ENCODE measurements at places on chromosomes 7 and 10.

DNA sequence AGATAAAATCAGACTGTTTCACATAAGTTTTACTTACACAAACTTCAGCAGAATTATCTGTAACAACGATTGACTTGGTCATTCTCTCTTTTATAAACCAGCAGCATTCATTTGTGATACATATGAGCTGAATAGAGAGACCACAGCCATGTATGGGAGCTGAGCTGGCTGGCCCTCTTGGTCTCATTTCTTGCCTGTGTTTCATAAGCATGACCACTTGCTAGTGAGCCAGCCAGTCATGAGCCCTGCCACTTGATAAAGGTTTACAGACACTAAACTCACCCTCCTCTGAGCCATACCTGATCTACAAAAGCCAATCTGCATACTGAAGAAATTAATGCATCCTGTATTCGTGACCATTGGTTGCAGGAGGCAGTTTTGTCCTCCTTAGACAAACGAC, 82.1 kb downstream of the PKD1L1 start:
- no peak for DNase-seq

- DNase-seq, result no peak
Observed at GRCh38 chr7:90518630-90519029, 49.2 kb downstream of the PTTG1IP2 start.

GRCh38 chr7:146136357-146136875, 19.8 kb downstream of the CNTNAP2 start:
- no peak for DNase-seq

- DNase-seq, result no peak
Observed at GRCh38 chr10:116163333-116164131, 109.5 kb downstream of the GFRA1 start.

DNA sequence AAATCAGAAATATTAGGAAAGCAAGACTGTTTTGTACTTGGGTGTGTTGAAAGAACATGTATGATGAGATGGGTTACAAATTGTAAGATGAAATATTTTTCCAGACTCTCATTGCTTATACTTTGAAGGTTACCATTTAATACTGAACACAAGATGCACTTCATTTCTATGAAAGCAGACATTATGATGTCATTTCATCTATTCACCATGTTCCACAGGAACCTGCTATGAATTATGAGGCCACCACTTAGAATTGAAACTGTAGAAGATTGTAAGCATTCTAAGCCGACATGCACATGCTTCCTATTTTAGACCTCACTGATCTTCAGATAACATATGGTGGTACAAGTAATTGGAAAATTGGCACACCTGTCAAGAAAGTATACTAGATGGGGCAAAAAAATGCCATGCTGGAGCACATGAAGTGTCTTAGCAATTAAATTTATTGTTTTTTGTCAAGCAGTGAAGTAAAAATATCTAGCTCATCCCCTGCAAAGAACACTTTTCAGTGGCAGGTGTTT, 195.0 kb downstream of the PHF14 start:
- DNase-seq, result no peak

DNA sequence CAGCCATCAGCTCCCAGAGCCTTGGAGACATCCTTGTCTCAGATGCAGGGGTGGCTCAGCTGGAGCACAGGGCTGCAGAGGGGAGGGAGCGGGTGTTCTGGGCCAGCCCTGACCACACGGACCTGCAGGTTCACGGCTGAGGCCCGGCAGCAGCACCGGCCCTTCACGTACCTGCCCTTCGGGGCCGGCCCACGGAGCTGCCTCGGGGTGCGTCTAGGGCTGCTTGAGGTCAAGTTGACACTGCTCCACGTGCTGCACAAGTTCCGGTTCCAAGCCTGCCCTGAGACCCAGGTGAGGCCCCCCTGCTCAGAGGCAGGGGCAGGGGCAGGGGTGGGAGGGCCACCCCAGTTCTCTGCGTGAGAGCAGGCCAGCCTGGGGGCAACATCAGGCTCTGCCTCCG, 45.2 kb downstream of the PARP12 start:
- no peak for DNase-seq

DNA sequence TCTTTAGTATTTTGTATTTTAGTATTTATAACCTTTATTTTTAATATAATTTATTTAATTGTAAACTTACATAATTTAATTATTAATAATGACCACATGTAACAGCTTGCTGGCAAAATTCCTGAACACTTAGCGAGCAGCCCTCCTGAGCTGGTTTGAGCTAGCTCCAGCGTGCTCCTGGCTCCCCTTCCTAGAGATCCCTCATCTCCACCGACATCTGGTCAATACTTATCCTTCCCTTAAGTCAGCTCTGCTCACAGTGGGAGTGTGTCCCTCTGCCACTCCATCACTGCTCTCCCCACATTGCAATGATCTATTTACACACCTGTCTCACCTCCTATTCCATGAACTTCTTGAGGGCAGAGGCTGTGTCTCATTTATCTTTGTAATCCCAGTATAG, 20.6 kb upstream of the TBXAS1 start:
- DNase-seq, result no peak

GRCh38 chr7:510131-510481, 9.5 kb downstream of the PDGFA start:
- DNase-seq, result no peak

GRCh38 chr7:101728128-101728527, 89.3 kb upstream of the CUX1 start:
- no peak for DNase-seq

GRCh38 chr10:119542988-119543813, 682 bp upstream of the RGS10 start:
- peak; percentile 78 for DNase-seq

DNA sequence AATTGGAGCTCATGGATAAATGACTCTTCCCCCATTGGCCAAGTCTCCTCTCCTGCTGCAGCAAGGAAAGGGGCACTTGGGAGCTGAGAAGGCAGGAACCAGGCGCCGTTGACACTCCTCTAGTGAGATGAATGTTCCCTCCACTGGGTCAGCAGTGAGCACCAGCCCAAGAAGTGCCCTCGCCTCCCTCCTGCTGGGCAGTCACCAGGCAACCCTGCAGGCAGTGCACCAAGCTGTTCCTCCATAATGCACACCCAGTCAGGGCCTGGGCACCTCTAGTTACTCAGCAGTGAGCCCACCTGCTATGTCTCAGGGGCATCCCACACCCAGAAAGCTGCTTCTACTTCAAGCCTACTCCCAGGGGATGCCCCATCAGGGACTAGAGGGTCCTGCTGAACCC, 84.3 kb downstream of the KCNMA1 start:
- no peak for DNase-seq

DNA sequence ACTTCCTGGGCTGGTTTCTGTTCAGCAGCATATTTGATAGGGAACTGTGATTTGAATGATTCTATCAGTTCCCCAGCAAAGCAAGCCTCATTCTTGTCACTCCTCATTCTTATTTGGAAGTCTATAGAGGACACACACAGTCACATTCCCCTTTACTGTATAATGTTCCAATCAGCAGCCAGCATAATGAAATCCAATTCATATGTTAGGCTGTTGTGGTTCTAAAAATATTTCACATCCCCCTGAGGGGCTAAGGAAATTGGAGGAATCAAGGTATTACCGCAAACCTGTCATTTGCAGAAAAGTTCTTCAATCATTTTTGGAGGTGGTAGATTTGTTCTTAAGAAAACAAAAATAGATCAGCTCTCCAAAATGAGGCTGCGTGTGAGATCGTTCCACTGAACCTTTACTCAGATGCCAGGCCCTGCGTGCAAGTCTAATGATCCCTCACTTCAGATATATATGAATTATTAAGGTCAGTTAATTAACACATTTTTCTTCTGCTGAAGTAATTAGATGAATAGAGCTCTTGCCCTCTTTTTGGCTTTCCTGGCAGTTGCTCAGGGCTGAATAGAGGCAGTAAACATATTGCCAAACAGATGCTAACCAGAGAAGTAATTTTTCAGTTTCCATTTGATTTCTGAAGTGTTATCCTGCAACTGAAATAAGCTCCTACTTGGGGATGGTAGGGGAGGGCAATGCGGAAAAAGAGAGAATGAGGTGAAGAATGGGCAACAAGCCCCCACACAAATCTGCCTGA, 31.8 kb downstream of the LSMEM1 start:
- no peak for DNase-seq

DNA sequence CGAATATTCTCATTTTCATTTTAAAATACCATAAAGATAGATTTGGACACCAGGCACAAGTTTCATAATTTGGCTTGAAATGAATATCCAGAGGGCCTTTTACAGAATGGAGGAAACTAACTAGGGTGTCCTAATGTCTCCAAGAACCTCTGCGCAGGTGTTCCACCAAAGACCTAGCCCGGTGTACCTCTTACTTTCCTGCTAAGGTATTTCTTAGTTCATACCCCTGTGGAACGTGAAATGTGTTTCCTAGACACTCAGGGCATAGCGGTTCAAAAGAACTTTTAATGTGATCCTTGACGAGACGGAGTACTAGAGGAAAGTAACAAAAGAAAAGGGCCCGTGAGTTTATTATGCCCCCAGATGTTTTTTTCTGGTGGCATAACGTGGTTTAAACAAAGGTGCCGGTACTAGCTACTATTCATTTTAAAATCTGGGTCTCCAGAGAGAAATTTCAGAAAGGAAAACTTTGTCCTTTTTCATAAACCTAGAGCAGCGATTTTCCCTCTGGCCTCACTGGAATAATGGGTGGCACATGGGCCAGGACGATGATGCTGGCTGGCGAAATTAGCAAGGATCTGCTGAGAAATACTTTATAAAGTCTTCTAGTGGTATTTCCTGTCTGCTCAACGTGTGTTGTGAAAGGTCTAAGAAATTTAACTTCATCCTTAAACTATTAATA, 1.4 kb downstream of the APBB1IP start:
- DNase-seq, result no peak

DNA sequence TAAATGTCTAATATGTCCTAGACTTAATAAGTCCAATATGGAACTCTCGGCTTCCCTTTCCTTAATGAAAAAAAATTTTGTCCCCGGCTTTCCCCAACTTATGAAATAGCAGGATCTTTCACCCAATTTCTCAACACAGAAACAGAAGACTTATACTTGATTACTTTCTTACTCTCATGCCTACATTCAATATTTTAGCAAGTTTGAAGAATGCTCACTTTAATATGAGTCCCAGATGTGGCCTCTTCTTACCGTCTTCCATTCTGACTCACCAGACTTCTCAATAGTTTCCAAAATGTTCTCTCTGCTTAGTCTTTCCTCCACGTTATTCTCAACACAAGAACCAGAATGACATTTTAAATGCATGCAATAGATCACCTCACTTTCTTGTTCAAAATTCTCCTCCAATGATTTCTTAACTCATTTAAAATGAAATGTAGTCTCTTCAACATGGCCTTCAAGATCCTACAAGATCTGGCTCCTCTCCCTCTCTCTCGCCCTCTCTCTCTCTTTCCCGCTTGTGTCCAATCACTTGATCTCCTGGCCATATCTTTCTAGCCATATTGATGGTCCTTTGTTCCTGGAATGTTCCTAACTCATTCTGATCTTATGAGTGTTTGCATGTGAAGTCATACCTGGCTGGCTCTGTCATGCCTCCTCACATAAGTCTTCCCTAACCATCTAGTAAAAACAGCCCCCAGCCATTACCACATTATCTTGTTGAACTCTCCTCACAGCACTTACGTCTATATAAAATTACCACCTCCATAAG, 119.7 kb upstream of the FAM3C start:
- DNase-seq, result no peak

DNA sequence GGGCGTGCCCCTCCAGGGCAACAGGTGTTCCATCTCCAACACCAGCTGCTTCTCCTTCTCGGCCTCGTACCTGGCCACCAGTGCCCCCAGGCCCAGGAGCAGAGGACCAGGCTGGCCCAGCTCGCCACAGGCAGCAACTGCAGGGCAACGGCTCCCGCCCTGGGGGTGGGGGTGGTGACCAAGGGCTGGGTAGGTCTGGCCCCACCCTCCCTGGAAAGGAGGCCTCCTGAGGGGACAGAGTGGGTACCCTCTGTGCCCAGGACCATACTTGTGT, 22.1 kb upstream of the DRGX start:
- DNase-seq, result no peak

- peak; percentile 46 for DNase-seq
Observed at GRCh38 chr7:107138696-107139420, 29.9 kb upstream of the HBP1 start.

DNA sequence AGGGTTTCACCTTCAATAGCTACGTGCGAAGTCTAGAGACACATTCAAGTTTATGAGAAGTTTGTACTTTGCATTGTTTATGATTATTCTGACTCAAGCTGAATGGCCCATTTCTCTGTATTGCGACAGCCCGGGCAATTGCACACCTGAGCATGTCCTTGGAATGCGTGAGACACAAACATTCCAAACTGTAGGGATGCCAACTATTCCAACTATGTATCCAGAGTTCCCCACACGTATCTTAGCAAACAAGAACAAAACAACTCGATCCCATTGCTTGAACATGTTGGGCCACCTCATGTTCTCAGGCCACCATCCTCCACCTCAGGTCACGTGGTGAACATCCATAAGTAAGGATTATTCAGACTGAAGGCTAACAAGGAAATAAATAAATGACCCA, 51.4 kb upstream of the EGFR start:
- DNase-seq, result no peak

DNA sequence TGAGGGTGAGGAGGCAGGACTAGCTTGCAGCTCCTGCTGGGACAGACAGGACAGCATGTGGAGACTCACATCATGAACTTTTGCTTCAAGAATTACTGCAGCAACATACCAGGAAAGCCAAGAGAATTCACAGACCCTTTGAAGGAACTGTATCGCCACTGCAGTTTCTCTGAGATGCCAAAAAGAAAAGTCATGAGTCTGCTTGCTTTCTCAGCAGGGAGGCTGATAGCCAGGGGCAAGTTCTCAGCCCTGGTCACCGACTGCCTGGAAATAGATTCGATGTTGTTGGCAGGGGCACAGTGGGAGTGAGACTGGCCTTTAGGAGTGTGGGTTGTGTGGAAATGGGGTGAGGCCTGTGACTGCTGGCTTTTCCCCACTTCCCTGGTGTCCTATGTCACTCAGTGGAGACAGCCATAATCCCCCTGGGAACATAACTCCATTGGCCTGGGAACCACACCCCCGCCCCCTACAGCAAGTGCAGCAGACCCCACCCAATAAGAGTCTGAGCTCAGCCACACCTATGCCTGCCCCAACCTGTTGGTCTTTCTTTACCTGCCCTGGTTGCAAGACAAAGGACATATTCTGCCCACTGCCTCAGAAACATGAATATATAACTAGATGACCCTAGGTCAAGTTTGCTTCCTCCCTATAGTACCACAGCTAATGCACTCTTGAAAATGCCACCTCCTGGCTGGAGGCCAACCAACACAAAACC, 1.6 kb upstream of the SAMD9 start:
- no peak for DNase-seq

DNA sequence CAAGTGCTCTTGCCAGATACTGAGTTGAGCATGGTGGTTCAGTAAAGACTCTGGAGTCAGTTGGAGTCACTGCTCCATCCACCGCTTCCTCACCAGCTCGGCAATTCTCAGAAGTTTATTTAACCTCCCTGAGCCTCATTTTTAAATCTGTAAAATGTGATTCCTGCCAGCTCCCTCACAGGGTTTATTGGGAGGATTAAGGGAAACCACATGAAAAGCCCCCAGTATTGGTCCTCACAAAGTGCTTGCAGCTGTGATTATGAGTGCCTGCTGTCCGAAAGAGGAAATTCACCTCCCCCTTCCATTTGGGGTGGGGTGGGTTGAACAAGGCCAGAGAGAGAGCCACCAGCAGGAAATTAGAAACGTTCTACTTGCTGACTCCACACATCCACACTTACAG, 99.0 kb downstream of the AOAH start:
- peak; percentile 39 for DNase-seq

- no peak for DNase-seq
Observed at GRCh38 chr7:22665923-22666322, 61.1 kb upstream of the IL6 start.

Measured in eye (tissue), 1 donor.